ENCODE measurements at places on chromosomes 4 and X.

DNA sequence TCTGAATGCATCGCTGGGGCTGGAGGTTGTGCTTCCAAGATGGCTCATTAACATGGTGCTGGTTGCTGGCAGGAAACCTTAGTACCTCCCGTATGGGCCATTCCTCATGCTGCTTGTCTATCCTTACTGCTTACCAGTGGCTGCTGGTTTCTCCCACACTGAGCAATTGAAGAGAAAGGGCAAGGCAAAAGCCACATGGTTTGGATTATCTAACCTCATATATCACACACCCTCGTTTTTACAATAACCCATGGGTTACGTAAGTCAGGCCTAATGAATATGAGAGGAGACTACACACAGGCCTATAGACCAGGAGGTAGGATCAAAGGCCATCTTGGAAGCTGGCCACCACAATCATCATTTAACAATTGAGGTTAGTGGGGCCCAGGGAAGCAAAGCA, 141.8 kb upstream of the EDNRA start:
- DNase-seq = no peak

DNA sequence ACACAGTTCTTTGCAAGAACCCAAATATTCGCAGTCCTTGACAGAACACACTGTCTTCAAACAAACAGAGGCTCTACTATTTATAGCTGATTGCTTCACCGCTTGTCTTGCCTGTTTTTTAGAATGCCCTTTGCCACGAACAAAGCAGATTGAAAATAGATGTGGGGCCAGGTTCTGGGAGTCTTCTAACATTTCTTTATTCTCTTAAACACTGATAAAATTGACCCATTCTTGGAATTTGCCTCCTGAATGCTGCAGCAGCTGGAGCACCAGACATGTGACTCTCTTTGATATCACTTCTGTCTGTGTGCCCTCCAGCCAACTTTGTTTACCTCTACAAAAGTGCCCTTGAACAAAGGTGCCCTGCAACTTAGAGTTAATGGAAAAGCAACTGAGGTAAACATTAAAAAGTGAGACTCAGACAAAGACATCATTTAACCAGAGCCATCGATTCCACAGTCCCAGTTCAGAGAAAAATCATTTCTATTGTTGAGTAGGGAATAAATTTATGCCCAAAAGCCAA, 64.2 kb upstream of the SPP1 start:
- no peak for DNase-seq

DNA sequence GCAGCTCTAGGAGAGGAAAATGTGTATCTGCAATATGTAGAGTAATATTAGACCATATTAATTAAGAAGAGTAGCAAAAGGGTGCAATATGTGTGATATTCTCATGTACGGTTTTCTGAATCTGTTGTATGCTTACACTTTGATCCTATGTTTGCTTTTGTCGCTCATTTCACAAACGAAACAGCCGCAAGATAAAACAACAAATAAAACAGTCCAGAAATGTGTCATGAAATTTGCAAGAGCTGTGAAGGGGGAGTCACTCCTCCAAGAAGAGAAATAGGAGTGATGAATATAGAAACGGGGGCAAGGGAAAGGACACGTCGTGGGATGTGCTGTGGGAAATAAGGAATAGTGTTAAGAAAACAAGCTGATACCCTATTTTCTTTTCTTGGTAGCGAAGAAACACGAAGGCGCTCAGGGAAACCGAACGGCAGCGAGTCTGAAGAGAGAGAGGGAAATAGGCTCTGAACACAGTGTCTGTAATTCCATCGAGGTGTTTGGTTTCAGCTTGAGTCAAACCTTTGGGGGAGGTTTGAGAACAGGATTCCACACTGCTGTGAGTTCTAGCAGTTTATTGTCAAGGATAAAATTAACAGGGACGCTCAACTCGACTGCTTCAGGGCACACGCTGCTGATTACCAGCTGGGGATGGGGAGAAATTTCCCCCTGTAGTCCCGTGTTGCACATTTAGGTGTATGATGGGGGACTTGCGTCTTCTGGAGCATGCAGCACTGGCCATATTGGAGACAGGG, 595.6 kb upstream of the TENM3 start:
- no peak for DNase-seq

DNA sequence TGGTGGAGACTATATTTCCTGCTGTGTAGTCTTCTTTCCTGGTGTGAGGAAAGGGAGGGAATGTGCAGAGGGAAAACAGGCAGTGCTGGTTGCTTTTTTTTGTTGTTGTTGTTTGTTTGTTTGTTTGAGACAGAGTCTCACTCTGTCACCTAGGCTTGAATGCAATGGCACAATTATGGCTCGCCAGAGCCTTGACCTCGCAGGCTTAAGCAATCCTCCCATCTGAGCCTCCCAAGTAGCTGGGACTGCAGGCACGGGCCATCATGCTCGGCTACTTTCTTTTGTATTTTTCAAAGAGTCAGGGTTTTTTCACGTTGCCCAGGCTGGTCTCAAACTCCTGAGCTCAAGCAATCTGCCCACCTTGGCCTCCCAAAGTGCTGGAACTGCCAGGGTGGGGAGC, 82.5 kb downstream of the RELL1 start:
- DNase-seq = no peak

- no peak for DNase-seq
Observed at GRCh38 chr4:88822034-88822789, 124.6 kb upstream of the NAP1L5 start.

DNA sequence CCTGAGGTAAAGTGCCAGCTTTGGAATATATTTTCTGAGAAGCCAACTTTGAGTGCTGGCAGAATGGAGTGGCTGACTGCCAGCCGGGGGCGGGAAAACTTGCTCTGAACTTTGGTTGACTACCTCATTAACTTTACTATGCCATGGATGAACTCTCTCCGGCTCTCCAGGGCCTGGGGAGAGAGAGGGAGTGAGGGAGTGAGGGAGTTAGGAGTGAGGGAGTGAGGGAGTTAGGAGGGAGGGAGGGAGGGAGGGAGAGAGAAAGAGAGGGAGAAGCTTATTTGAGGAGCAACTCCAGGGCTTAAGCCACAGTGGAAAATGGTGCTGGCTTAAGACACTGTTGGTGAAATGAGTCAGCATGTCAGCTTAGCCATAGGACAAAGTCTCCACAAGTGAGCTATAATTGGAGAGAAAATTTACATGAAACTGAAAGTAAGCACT, 280.9 kb upstream of the RPS6KA3 start:
- no peak for DNase-seq

DNA sequence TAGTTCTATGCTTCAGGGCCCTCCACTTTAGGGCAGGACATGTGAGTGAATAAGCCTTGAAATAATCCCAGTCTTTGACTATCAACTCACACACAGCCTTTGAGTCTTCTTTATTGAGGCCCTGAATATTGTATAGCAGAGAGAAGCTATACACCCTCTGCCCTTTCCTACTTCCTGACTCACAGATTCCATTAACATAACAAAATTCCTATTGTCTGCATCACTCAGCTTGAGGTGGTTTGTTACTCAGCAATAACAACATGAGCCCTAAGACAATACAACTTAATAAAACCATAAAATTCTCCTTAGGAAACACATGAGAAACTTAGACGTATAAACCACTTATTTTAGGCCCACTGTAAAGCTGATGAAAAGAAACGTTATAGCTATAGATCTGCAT, 680.3 kb upstream of the DIAPH2 start:
- DNase-seq = no peak

- DNase-seq = no peak
Observed at GRCh38 chr4:118284169-118284568, 68.6 kb downstream of the PRSS12 start.

GRCh38 chr4:53010318-53010717, 148.2 kb downstream of the RASL11B start:
- no peak for DNase-seq

DNA sequence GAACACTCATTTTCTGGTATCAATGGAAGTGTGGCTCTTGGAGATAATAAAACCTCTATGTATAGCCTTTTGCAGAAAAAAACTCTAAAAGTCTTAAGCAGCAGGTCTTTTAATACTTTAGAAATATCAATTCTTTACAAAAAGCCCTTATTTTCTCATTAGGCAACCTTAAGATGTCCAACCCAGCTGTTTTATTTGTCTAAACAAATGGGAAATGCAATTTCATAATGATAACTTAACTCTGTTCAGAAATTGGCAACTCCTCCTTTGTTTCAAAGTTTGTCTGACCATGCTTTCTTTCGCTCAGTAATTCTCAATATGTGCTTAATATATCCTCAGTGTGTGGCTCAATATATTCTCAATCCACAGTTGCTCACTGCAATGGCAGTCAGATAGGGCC, 196.5 kb upstream of the VEGFC start:
- DNase-seq = no peak

GRCh38 chrX:18721683-18722499, 14.4 kb downstream of the PPEF1 start:
- no peak for DNase-seq

DNA sequence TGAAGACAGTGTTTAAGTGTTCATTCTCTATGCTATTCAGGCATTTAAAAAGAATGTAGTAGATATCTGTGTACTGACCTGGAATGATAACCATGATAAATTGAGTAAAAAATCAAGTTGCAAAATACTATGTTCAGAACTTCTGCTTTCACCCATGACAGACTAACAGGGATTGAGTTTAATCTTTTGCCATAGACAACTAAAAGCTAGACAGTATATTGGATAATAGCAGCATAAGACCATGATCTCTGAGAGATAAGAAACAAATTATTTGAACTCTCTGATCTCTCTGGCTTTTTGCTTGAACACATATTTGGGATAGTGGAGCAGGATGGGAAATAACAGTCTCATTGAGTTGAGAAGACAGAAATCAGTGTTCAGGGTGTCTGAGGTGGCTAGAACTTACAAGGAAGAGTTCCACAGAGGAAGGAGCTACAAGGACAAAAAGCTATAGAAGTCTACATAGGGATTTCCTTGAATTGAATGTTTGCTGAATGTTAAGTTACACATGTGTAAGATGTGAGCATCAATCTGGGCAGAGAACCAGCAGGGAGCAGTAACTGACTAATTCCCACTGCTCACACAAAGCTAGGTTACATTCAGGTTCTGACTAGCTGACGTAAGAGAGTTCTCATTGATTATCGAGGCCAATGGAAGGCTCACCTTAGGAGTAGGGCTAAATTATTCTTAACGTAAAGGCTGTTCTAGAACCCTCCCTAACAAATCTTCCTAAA, 60.4 kb downstream of the SLC30A9 start:
- no peak for DNase-seq

DNA sequence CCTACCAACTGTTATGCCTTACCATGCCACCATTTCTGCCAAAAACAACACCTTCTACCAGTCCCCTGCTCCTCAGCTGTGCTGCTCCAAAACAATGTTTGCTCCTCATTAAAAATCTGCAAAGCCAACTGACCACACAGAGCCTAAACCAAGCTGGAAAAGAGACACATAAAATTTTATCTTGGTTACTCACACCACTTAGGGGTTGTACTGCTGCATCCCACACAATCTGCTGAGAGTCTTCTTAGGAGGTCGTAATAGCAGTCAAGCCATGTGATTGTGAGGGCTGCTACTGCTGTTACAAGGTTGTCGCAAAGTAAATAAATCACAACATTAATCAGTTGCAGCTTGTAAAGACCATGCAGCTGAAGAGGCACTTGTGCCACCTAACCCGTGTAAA, 607.4 kb upstream of the FAM241A start:
- no peak for DNase-seq

DNA sequence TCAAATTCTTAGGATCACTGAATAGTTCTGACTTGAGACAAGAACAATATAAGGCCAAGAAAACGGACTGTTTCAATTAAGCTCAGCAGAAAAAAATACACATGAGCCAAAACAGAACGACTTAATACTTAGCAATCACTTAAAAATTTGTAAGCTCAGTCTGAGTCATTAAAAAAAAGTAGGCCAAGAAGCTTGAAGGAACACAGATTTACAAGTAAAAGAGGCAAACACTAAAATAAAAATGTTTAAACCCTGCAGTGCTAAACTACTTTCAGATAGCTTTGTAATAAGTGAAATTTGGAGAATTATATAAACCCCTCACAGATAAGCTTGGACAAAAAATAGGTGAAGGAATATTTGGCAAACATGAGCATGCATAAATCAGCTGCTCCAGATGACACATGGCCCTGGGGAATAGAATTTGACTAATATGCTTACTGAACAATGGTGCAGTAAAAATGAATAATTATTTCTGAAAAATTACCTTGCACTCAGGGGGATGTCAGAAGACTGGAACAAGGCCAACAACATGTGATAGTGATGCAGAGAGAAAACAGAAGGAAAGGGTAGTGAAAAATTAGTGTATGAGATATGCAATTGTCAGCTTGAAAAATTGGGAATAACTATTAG, 49.6 kb downstream of the LNX1 start:
- DNase-seq = no peak

DNA sequence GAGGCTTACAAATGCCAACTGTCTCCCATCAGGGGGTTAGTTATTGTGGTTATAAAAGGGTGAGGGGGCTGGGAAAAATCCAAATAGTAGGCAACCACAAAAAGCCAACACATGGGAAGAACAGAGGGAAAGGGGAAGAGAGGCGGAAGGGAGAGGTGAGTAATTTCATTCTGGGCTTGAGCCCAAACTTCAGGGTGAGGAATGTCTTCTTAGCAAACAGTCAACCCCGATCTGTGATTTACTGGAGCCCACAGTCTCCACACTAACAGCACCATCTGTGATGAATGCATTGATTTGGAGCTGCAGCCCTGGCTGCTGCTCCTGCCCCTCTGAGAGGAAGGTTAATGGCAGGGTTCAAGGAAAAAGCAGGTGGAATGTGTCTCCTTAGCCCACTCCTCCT, 162.2 kb upstream of the GPR101 start:
- no peak for DNase-seq

- no peak for DNase-seq
Observed at GRCh38 chr4:3070709-3071500, 3.4 kb downstream of the HTT-AS start.

DNA sequence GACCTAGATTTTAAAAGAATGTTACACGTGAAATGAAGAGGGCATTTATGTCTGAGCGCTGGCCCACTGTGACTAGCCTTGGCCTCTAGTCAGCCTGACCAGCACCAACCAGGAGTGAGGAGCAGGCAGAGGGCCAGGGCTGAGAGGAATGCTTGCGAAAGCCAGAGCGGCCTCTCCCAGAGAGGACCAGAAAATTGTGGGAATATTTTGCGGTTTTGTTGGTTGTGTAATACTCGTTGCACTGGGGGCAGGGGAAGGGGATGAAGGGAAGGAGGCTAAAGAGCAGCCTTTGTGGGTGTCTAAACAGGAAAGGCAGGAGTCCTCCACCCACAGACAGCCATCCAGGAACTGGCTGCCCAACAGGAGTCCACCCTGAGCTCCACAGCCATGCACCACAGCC, 3.8 kb downstream of the GABRE start:
- DNase-seq = no peak

- no peak for DNase-seq
Observed at GRCh38 chr4:162456106-162456505, 292.3 kb upstream of the FSTL5 start.

- no peak for DNase-seq
Observed at GRCh38 chr4:138647433-138647832, 368.1 kb upstream of the NOCT start.

DNA sequence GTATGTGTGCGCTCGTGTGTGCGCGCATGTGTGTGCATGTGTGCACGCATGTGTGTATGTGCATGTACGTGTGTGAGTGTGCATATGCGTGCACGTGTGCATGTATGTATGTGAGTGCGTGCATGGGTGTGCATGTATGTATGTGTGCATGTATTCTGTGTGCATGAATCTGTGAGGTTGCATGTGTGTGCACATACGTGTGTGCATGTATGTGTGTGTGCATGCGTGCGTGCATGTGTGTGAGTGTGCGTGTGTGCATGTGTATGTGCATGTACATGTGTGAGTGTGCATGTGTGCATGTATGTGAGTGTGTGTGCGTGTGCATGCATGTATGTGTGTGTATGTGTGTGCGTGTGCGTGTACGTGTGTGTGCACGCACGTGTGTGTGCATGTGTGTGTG, 241.5 kb downstream of the SHOX start:
- DNase-seq = no peak
